NCI-H510A treated with DMSO at 0.1 percent for 48 hours (cell line): ENCODE measurements at places on chromosomes 6 and 20.

- no peak for DNase-seq
Observed at GRCh38 chr6:7219310-7219709, 93.7 kb downstream of the SSR1 start.

DNA sequence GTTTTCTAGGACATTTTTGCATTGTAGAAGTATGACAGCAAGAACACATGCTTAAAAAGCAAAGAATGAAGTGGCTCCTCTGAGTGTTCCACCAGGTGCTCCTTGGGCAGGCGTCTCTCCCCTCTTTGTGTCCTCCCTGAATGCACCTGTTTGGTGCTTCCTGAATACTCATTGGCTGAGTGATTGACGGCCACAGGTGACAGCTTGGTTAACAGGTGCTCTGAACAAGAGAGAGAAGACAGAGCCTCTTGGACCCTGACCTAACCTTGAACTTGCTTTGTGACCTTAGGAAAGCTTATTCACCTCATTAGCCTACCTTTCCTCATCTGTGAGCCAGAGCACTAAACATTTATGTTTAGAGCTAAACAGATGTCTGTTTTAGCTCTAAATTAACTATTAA lies 93.7 kb downstream of the TULP4 start:
- peak; percentile 50 for DNase-seq

DNA sequence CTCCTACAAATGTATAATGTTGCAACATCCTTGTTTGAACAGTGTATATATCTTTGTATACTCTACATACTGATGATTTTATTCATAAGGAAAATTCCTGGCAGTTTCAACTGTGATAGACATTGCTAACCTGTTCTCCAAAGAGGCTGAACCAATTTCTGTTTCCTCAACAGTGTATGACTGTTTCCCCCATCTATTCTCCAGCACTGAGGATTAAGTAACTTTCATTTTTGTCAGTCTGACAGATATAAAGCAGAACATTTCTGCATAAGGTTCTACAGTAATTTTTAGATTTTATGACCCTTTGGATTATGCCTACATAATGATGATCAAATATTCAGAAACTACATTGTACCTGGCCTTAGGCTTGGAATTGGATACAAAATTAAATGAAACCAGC lies 9.9 kb downstream of the PPP1R16B start:
- DNase-seq: no peak

GRCh38 chr20:37439223-37439933 lies 81.7 kb upstream of the NNAT start:
- DNase-seq: no peak

DNA sequence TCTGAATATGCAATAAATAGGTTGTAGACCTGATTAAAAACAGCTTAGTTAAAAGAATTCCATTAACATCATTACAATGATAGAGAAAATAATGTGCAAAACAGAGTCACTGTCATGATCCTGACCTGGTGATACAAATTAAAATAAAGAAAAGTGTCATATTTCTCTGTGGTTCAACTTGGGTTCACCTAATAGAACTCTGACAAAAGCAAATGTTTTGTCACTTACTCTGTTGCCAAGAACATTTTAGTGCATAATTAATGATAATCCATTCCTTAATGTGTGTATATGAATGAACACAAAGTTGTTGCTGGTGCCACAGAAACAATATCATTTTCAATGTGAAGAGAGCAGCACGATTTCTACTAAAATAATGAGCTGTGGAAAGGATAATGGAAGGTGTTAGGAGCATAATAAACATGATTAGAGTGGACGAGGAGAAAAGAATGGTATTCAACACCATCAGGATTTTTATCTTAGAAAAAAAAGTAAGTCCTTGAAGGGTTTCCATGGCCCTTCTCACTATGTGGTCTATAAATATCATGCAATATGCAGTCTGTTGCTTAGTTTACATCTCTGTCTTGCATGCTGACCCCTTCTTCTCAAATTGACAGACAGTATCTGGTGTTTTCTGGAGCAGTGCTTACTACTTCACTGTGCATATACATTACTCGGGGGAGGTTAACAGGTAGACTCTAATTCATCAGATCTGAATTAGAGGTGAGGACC lies 656.6 kb upstream of the MMS22L start:
- DNase-seq: no peak

- peak; percentile 63 for DNase-seq
Observed at GRCh38 chr20:52972965-52973819, 1.0 kb downstream of the TSHZ2 start.

GRCh38 chr6:34514593-34515472 lies 41.3 kb downstream of the SPDEF start:
- DNase-seq: no peak

DNA sequence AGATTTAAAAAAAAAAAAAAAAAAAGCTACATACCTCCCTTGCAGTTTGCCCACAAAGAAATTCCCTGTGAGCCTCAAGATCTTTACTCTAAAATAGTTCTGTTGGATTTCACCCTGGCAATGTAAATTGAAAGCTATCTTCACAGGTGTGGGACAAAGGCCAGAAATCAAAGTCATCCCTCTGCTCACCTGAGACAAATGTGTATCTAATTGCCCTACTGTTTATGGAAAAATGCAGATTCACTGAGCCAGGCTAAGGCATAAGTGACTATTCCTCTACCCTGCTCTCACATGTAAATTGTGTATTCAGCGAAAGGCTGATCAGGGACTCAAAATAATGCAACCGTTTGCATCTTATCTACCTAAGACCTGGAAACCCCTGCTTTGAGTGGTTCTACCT lies 98.5 kb upstream of the SHLD1 start:
- no peak for DNase-seq

DNA sequence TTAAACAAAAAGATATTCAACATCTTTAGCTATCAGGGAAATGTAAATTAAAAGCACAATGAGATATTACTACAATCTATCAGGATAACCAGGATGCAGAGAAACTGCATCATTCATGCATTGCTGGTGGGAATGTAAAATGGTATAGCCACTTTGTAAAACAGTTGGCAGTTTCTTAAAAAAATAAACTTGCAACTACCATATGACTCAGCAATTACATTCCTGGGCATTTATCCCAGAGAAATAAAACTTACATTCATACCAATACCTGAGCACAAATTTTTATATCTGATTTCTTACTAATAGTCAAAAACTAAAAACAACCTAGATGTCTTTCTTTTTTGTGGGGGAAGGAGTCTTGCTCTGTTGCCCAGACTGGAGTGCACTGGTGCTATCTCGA lies 190.3 kb upstream of the TAB2 start:
- no peak for DNase-seq

GRCh38 chr6:109456111-109456583 lies 575 bp upstream of the MICAL1 start:
- DNase-seq: no peak

DNA sequence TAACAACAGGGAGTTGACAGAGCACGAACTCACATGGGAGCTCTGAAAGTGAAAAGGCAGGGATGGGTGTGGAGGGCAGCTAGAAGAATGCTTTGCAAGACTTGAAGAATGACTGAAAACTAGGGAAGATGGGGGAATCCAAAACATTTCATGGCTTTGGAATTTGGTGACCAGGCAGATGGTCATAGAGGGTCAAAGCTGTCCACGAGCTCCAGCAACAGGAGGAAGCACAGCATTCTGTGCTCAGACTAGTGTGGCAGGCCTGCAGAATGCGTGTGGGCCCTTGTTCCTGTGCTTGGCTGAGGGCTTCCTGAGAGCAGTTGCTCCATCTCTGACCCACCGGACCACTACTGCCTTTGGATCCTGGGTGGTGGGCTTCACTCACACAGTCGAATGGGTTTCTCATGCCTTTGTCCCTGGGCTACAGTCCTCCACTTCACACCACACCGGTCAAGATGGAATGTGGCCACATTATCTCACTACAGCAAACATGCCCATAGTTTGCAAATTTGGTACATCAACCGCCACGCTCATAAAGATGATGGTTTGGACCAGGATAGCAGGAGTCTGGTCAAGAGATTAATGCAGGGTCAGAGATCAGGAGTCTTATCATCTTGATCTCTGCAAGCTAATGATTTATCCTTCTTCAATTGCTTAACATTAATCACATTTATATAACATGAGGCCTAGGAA lies 100.7 kb downstream of the SGK1 start:
- no peak for DNase-seq

GRCh38 chr20:55159230-55159629 lies 683.8 kb downstream of the DOK5 start:
- DNase-seq: no peak

DNA sequence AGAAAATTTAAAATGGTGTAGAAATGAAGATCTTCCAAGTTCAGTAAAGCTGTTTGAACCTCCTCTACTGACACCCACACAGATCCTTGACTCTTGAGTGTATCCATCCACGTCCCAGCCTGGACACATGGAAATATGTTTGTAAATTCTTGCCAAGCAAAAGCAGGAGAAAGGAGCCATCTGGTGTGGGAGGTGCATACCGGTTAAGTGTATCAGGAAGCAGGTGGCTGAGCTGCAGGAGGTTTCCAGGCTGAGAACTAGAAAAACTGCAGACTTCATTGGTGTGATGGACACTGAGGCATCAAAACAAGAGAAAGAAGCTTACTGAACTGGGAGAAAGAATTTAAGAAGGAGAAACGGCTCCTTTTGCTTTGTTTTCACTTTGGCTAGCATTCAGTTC lies 229.9 kb upstream of the GRIK2 start:
- DNase-seq: peak; percentile 25

- no peak for DNase-seq
Observed at GRCh38 chr6:130889423-130889822, 62.2 kb downstream of the SMLR1 start.

GRCh38 chr6:25218346-25218745 lies 60.8 kb upstream of the CARMIL1 start:
- DNase-seq: no peak

DNA sequence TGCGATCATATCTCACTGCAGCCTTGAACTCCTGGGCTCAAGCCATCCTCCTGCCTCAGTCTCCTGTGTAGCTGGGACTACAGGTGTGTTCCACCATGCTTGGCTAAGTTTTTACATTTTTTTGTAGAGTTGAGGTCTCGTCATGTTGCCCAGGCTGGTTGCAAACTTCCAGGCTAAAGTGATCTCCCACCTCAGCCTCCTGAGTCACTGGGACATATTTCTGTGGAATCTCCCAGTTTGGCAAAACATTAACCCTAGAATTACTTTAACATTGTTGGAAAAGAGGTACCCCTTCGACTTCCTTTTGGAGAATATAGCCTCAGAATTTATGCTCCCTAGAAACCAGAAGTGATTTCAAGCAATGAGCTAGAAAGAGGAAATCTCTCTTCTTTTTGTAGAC lies 57.2 kb downstream of the SHLD1 start:
- no peak for DNase-seq

DNA sequence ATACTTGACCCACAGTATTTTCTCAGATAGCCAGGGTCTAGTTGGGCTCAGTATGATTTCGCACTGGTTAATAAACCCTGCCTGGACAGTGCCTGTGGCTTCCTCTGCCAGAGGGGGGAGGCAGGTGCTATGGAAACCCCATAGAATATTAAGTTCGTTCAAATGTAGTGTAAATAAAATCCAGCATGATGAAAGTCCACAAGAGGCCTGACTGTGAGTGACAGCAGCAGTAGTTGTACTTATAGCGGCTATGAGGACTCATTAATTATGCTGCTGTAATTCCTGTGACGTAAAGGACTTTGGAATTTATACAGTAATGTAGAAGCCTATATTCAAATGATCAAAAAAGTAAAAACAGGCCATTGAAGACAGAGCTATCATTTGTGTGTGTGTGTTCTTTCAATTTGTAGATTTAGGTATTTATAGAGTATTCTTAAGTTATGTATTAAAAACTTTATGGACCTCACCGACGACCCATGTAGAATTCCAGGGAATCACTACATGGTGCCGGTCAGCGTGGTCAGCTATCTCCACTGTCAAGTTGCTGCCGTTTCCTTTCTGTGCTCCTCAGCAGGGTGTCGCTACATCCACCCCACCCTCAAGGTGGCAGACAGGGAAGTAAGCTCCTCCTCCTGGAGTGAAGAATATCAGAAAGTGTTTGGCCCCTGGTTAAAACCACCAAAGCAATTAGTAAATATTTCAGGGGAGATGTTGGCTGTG lies 10.0 kb downstream of the PYGB start:
- peak; percentile 82 for DNase-seq

DNA sequence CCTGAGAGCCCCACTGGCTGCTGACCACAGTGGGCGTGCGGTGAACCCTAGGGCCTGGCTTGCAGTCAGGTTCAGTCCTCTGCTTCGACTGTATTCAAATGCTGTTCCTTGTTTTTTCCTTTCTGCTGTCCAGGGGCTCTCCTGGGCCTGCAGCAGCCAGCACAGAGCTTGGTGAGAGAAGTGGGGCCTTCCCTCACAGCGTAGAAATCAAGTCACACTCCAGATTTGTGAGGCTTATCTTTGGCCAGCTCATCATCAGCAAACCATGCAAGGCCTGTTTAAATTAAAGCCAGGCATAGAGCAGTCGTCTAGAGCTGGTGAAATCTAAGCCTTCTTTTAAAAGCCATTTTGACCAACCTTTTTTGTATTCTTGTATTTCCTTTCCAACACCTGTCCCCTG lies 8.4 kb downstream of the FAM120B start:
- no peak for DNase-seq

DNA sequence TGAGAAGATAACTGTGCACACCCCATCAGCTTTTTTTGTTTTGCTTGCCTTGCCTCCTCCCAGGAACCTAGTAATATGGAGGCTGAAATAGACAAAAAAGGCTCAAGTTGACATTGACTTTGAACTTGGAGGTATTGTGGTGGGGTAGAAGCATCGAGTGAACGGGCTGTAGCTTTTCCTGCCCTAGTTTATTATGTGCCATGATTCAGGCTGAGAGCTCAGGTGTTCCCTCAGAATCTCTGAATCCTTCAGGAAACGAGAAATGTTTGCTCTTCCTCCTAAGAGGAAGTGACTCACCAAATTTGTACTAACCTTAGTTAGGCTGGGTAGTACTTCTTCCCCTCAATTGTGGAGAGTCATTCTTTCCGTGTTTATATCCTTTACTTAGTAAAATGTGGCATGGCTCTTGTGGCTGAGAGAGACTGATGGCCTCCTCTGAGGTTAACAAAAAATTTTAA lies 98.8 kb downstream of the SASH1 start:
- no peak for DNase-seq

GRCh38 chr20:18657575-18657974 lies 69.7 kb downstream of the DTD1 start:
- DNase-seq: no peak

- DNase-seq: no peak
Observed at GRCh38 chr6:83696674-83697073, 12.2 kb downstream of the SNAP91 start.

GRCh38 chr6:167846997-167847606 lies 20.4 kb downstream of the AFDN start:
- no peak for DNase-seq

DNA sequence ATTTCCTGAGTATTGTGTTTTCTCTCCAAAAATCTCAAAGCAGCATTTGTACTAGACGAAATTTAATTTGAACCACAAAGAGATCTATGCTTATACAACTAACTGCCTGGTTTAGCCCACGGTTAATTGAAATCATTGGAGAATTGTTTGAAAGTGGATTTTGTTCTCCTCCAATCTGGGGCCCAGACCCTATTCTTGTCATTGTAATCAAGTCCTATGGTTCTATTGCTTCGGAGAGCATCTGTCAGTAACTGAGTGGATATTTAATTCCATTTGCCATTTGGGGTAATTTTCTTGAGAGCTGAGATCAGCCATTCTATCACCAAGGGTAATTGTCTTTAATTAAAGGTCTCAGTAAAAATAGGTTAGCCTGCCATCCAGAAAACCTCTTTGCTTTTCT lies 117.0 kb upstream of the KCNG1 start:
- DNase-seq: no peak

GRCh38 chr6:24520929-24521546 lies 26.3 kb downstream of the ALDH5A1 start:
- DNase-seq: peak; percentile 10

GRCh38 chr6:29011276-29011734 lies 6.2 kb upstream of the ZNF311 start:
- no peak for DNase-seq

- DNase-seq: peak; percentile 29
Observed at GRCh38 chr20:19397666-19398065, 185.2 kb downstream of the SLC24A3 start.
